ENCODE measurements at places on chromosomes 4 and X. TPM values are rescaled to one million over a fixed set of nuclear protein-coding genes. Genes with fewer than 3 reads are reported as not detected.

The EREG gene
- total RNA-seq, result under 0.01 TPM

DNA sequence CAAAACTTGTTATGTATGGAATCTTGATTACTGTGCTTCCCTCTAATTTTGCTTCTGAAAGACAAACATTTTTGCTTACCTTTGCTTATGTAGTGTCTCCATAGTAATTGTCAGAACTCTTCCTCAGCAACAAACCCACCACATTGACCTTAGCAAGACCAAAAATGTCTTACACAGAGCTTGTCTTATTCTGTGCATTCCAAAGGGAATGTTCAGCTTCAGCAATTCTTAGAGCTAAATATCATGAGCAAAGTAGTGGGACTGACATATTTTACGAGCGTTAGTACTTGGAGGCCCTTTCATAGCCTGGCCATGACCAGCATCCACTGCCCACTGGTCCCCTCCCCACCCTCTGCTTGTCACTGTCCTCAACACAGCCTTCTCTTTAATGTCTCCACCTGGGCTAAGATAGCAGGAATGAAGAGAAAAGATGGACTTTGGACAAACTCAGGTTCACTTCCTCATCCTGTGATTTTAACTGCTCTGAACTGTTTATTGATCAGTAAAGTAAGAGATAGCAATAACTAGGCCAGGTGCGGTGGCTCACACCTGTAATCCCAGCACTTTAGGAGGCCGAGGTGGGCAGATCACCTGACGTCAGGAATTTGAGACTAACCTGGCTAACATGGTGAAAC, 15.5 kb upstream of the SH3D19 start:
- DNase-seq, result no peak
- H3K27ac ChIP-seq, result no peak overlapping the region
- no peaks in the 10 kb centered on the region for H3K4me1 ChIP-seq
- H3K4me3 ChIP-seq, result no peak overlapping the region

GRCh38 chrX:31092476-31092875, 20.6 kb upstream of the FTHL17 start:
- H3K4me3 ChIP-seq, result no peak overlapping the region
- no peak for DNase-seq
- H3K4me1 ChIP-seq, result no peaks in the 10 kb centered on the region

The GPRASP2 gene
- 28.4 TPM for total RNA-seq

The NMU gene
- total RNA-seq, result not detected

DNA sequence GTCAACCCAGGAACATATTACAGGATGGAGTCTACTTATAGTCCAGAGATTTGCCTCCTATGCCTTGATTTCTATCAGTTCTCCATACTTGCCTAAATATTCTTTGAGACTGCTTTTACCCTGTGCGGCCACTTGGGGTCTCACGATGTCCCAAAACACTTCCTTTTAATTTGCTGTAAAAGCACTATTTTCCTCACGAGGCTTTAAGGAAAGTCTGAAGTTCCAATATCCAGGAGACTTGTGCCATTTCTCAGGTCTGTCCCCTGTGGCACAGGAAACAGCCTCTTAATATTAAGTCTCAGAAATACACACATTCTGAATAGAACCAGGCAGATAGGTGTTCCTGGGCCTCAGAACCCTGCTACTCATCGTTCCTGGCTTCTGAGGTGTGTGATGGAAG, 142.9 kb downstream of the TMEM164 start:
- H3K27me3 ChIP-seq, result no peaks in the 10 kb centered on the region
- no peak overlapping the region for H3K27ac ChIP-seq
- H3K4me3 ChIP-seq, result no peak overlapping the region
- H3K36me3 ChIP-seq, result no peaks in the 10 kb centered on the region
- H3K4me1 ChIP-seq, result no peaks in the 10 kb centered on the region
